Stimulated activated CD4-positive, alpha-beta T cell treated with anti-CD3 and anti-CD28 coated beads, TNF-alpha, amount 100 ng/mL, for 4 hours (primary cell): ENCODE measurements at places on chromosomes 1 and 21.

- DNase-seq, result no peak
Measured at GRCh38 chr1:220732137-220732536, 16.0 kb upstream of the MTARC2 start.

- DNase-seq, result no peak
Measured at GRCh38 chr1:1783320-1783719, 5.0 kb upstream of the NADK start.

DNA sequence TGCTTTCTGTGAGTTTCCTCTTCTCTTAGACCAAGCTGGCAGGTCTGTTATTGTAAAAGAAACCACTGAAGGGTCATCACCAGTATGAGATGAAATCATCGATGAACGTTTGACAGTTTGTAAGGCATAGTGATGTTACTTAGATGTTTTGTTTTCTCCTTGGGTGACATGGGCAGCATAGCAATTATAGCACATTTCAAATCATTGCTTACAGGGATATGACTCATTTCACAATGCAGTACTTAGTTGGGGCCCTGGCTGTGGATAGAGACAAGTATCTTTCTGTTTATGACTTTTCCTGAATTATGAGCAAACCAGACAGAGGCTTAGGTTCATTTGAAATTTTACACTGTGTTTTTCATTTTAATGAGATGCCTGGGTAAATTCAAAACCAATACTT lies 313.0 kb downstream of the RWDD3 start:
- DNase-seq, result no peak

- no peak for DNase-seq
Measured at GRCh38 chr1:66182551-66183178, 351.3 kb upstream of the SGIP1 start.

GRCh38 chr1:54800899-54801759 lies at the start of gene TTC22:
TSS of gene TTC22 (minus strand) at chr1:54801323. CDS start at chr1:54801163, 160 bp downstream.
- DNase-seq, result peak; percentile 31

GRCh38 chr1:198903203-198903602 lies 264.4 kb downstream of the PTPRC start:
- DNase-seq, result no peak
